ENCODE measurements at places on chromosomes 7 and 10.

DNA sequence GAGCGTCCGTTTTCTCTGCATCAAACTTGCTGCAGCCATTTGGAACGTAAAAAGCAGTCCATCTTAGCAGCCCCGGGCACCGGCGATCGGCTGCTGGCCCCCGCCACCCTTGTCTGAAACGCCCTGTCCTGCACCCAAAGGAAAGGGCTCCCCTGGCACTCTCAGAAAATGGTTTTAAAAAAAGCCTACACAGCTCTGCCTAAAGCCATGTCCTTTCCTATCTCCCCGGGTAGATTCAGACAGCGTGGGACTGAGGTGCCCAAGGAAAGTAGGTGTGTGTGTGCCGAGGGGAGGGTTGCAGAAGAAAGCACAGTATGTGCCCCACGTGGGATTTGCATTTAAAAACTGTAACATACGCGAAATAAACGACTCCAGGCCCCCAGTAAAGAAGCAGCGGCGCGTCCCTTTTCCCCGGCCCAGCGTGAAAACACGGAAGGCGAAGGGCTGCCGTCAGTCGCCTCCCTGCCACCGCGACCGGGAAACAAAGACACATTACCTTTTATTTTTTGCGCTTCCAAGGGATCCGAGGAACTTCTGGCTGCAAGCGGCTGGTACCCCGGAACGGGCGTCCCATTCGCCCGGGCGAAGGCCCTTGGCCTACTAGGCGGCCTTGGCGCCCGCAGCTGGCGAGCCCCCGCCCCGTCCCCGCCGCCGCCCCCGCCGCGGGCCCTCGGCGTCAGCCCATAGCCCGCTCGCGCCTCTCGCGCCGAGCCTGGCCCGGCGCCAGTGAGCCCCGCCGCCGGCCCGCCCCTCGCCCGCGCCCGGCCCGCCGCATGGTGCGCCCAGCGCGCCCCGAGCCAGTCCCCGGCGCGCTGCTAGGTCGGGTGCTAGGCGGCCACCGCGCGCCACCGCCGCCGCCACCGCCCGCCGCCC, 304.6 kb downstream of the PRPF18 start:
- DNase-seq = no peak

DNA sequence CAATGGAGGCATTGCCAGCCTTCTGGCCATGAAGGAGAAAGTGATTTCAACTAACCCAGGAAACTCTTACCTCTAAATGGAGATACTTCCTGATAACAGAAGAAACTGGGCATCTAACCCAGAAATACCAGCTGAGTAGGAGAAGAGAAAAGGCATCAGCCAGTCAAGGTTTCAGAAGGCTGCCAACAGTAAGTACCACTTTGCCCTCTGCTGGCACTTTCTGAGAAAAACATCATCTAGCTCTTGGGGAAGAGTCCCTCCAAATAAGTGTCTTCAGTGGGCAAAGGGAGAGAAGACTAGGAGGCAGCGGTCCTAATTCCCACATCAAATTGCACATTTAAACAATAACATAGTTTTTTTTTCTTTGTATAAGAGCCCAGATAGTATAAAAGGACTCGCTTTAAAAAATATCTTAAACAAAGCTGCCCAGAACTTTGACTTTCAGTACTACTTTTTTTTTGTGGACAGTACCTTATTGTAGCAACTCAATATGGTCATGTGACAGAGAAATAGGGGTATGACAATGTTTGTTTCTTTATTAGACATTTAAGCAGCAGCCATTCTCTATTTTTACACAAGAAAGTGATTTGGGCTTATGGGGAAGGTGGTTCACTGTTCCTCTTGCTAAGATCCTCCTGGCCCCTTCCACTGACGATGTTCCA, 157.3 kb downstream of the CTTNBP2 start:
- no peak for DNase-seq

DNA sequence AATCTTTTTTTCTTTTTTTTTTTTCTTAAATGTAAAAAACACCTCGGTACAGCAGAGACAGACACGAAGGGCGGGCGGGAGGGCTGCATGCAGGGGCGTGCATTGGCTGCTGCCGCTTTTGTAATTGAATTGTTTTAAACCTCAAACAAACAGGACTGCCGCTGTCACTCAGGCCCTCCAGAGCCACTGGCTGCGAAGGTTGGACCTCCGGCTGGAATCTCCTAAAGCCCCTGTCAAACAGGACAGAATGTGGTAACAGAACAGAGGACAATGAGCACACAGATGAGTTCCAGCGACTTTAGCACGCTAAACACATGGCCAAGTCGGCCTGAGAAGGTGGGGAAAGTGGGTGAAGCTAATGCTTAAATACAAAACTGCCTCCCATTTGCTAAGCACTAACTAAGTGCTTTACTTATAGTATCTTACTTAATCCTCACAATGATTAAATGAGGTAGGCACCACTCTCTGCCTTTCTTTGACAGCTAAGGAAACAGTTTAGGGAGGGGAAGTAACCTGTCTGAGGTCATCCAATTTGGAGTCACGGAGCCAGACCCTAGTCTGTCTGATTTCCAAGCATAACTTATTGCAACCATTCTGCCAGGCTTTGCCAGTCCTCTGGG, 3.0 kb upstream of the NDST2 start:
- DNase-seq = no peak

GRCh38 chr7:17530741-17531421, 232.4 kb downstream of the AHR start:
- DNase-seq = no peak

DNA sequence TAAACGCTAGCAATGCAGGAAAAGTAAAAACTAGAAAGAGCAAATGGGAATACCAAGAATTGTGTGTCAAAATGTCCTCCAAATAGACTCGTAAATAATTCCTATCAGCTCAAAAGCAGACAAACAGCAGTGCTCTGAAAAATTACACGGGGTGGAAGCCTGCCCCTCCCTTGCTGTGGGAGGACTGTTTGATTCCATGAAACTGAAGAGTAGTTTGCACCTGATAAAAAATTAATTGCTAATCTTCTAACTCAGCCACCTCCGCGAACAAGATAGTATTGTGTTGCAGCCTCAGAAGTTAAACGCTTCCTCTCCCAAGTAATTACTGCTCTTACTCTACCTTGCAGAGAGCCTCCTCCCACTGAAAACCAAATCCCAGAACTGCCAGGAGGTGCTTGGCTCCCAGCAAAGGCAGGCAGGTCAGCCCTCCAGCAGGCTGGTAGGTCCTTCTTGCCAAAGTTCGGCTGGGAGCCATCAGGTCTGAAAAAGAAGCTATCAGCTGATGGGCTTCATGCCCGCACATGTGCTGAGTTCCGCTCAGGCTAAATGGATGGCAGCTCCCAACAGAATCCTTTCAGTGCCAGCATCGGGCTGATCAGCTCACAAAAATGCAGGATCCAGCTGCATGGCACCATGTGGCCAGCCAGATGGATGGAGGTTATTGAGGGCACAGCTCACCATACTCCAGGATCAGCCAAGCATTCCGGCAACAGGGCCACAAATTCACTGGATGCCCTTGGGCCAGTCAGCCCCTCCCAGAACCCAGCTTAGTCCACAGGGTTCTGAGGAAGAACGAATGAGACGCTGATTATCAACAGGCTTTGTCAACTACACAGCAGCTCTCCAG, 37.1 kb downstream of the MAD1L1 start:
- no peak for DNase-seq

GRCh38 chr7:150410680-150411346, 31.7 kb downstream of the ZNF775 start:
- DNase-seq = no peak

Measured in effector memory CD4-positive, alpha-beta T cell (primary cell).